ENCODE measurements at places on chromosomes 3 and 15.

- DNase-seq: no peak
Measured at GRCh38 chr3:149640976-149641728, 16.7 kb downstream of the WWTR1 start.

DNA sequence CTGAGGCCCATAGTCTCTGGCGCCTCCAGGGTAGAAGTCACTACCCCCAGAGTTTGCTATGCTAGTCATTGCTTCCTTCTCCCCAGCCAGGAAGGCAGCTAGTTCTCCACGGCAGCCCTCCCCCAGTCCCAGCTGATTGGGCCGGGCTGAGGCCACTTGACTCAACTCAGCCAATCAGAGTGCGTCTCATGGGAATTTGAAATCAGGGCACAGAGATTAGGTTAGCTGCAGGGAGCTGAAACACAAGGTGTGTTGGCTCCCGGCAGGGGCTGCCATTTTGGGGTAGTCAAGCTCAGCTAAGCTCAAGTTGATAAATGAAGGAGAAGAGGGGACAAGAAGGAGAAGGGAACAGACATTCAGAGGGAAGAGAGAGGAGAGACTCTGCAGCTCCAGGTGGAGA is 32.8 kb downstream of the LINGO1 start:
- DNase-seq: no peak

DNA sequence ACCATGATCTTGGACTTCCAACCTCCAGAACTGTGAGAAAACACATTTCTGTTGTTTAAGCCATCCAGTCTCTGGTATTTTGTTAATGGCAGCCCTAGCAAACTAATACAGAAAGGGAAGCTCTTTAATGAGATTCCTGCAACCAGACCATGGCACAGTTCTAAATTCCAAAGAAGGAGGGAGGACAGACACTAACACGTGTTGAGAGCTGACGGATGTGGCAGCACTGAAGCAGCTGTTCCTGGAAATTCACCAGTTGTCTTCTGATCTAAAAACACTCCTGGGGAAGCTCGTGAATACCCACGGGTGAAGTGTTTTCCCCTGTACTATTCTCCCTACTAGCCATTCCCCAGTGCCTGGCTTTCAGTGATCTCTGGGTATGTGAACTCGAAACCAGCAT is 56.7 kb downstream of the RPL22L1 start:
- no peak for DNase-seq

DNA sequence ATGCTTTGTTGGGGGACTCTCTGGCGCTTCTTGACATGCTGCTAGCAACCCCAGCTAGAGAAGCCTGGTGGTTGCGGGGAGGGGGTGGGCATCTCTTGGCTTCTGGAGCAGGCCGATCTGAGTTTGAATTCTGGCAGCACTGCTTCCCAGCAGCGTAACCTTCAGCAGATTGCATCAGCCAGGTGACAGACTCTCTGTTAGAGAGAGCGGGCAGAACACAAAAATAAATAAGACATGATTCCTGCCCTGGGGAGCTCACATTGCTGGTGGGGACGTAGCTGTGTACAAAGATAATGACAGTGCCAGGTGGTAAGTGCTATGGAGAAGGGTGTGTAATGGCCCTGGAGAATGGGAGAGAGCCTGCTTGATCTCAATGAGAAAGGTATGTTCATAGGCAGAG is 87.4 kb downstream of the THSD4 start:
- no peak for DNase-seq

- DNase-seq: no peak
Measured at GRCh38 chr15:31782951-31783350, 247.4 kb upstream of the CHRNA7 start.
